Activated T-helper 1 cell treated with anti-CD3 and anti-CD28 coated beads, Interleukin-12 subunit alpha, Interleukin-12 subunit beta, Interleukin-2, Interleukin-4 antibody, amounts not matched to agents 30 ng/mL and 10 ng/mL and 1 ng/mL, durations not matched to agents 14 hours and 24 hours and 36 hours (primary cell): ENCODE measurements at places on chromosomes 2 and 18.

DNA sequence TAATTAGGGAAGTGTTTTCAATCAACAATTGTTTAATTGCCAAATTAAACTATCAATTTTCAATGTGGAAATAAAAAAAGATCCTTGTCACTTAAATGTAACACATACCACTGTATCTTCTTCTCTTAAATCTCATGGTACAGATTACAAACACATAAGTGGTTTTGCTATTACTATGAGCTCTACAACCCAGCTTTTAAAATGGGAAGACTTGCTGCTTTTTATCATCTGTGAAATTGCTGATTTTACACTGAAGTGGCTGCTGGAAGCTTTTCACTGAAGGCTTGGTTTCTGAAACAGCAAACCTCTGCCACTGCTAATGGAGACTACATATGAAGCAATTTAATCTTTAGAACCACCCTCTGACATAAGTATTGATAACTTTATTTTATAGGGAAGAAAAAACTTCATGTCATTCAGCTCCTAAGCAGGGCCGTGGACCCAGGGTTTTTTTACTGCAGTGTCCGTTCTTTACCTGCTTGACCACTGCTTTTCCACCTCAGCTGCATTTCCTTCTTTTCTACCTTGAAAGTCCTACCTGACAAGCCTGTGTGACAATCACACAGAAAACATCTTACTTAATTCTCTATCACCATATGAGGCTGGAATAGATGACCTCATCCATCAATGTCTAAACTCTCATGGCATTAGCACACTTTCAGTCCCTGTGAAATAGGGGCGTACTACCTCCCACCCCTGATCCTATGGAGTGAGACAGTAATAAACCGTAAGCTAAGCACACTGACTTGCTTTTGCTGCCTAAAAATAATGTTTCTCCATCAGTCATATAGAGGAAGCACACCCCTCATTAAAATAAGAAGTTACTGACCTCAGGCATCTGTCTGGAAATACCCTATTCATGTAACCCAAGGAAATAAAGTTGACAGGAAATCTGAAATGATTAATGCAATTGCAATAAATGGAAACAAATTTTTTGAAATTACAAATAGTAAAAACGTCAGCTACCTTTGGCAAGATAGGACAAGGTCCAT, 19.2 kb upstream of the SLC8A1 start:
- no peak for DNase-seq

- no peak for DNase-seq
Observed at GRCh38 chr2:185127412-185127811, 529.1 kb downstream of the ZNF804A start.

DNA sequence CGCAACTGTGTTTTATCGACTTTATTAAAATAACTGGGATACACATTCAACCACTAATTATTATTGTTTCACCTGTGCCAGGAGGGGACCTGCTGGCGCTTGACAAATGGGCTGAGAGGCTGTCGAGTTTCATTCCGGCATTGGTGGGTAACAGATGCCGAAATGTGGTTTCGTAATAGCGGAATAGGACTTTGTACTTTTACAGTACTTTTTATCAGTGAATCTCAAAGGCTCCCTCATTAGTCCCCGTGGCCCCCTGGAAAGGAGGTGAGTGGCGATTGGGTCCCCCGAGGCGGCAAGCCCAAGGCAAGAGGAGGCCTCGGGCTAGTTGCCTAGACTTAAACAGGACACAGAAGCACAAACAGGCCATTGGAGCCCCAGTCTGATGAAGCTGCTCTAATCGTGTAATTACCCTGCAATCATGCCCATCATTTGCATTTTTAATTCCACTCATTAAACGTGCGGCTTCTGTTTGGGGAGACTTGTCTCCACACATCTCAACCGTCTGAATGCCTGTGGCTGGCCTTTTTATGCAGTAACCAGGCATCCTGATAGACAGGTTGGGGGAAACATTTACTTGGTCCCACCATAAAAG, 193.2 kb downstream of the INO80D start:
- DNase-seq = no peak

DNA sequence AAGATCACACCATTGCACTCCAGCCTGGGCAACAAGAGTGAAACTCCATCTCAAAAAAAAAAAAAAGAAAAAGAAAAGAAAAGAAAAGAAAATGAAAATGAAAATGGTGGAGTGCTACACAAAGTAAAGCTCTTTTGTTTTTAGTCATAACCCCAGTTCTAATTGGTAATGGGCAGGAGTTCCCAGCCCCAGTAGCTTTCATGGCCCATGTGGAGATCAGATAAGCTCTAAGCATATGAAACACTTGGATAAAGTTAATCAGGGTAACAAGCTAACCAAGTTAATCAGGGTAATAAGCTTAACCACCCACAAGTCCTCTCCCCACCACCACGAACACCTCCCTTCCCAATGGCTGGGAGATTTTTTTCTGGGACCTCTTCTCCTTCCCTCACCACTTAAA, 240.8 kb downstream of the BCL11A start:
- no peak for DNase-seq

DNA sequence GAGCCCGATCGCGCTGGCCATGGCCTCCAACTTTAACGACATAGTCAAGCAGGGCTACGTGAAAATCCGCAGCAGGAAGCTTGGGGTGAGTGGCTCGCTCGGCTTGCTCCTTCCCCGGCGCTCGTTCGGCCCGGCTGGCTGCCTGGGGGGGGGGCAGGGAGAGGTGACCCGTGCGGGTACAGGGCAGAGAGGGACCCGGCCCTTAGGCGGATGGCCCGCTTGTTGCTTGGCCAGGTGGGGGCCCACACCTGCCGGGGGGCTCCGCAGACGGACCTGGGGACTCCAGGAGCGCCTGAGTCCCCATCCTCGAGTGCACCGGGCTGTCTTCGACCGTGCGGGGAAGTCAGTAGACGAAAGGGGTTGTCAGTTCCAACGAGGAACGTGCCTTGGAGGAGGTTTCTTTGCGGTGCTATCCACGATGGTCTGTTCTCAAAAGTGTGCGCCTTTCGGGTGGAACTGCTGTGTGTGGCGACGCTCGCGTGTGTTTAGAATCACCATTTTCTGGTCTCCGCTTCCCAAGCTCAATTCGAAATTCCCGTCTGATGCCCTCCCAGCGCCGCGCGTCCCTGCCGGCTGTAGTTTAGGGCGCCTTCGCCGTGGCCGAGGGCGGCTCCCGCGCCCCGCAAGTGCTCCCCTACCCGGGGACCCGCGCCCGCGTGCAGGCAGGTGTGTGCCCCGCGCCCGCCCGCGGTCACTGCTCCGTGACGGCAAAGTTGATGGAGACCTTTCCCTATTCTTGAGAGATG, 711 bp downstream of the DOK6 start:
- DNase-seq = no peak

DNA sequence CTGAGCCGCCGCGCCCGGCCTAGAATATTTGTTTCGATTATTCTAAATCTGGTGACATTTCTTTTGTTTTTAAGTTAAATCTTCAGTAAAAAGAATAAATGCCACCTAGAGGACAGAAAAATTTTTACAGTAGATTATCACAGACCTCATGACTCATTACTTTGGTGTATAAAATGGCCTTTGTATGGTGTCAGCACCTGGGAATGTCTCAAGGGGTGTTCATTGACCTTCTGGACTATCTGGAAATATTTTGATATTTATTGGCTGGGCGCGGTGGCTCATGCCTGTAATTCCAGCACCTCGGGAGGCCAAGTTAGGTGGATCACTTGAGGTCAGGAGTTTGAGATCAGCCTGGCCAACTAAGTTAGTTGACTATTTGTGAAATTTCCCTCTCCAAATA, 30.3 kb upstream of the SLC30A6 start:
- no peak for DNase-seq

DNA sequence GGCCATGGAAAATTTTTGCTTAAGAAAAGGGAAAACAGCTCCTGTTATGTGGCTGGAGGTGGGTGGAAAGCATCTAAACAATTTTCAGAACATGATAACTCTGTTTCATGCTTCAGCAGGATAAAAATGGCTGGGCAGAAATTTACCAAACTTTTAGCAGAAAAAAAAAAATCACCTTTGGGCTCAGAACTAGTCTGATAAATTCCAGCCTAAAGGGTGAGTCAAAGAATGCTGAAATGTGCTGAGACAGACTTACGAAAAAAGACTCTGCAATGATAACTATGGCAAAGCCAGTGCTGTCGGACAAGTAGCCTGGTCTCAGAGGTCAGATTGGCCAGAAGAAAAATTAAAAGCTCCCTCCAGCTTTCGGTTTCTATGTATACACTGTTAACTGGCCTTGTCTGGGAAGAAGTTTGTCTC, 123.6 kb downstream of the LRATD1 start:
- DNase-seq = no peak

DNA sequence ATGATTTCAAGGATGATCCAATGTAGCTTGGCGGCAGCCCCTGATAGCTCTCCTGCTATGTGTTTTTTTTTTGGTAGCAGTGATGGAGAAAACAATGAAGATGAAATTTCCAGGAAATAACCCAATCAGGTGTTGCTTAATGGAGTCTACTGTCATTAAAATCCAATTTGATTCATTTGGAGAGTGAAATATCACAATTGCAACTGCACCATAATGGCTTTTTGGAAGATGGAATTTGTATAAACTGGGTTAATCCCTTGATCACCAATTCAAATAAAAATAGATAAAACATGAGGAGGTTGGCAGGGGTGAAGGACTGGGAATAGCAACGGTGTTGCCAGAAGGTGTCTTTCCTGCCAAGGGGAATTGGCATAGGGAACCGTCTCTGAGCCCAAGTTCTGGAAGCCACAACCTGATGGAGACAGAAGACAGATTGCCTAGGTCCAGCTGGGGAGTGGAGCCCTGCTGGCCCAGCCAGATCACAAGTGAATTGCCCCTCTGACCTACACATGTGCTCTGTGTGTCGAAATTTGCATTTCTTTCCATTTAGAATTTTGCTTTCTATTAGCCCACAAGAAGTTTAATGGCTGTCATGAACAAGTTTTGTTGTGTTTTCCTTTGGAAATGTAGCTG, 170.3 kb upstream of the SPRED2 start:
- no peak for DNase-seq

DNA sequence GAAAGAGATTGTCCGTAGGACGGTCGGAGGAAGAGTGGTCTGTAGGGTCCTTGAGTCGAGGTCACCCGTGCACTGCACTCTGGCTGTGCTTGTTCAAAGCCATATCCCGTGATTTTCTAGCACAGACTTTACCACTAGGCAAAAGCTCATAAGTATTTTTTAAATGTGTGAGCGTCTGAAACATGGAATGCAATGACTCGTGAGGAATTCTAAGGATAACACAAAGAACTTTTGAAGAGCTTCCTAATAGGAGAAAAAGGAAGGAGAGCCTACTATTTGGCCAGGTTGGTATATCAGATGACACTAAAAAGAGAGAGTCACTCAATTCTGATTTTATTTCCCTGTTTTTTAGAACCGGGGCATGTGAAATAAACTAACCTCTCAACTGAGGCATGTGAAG, 68.3 kb downstream of the CD28 start:
- DNase-seq = no peak

DNA sequence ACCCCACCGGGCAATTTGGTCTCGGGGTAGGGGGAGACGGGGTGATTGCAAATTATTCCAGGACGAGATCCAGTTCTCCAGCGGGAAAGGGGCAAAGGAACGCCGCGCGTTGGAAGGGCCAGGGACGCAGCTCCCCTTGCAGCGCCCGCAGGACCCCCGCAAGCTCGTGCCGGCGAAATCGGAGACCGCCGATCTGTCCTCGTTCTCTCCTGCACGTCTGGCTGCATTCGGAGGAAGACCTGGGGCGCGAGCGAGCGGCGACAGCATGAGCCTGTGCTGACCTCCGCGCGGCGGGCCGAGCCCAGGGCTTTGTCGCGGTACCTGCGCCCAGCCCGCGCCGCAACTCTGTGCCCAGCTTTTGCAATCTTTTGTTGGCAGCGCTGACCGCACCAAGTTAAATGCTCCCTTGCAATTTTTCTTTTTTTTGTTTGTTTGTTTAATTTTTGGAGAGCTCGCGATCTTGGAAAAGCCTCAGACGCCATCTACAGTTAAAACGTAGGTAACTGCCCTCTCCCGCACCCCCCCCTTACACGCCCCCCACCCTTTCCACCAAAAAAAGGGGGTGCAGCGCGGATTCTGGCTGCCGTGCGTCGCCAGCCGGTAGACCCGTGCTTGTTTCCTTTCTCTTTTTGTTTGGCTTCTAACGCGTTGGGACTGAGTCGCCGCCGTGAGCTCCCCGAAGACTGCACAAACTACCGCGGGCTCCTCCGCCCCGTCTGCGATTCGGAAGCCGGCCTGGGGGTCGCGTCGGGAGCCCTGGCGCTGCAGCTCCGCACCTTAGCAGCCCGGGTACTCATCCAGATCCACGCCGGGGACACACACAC, 667 bp downstream of the TRIB2 start:
- DNase-seq = peak; percentile 40

DNA sequence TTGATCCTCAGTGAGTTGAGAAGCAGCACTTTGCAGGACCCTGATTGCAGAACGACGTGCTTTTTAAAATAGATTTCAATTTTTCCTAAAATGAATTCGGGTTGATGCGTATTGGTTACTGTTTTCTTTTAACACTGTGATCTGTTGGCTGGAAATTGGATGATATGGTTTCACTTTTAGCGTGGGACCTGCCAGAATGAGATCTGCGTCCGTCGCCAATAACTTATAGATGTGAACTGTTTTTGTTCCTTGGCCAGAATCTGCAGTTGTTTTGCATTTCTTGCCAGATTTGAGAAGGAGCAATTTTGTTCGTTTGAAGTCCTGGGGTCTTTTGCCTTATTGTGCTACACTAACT, 703 bp downstream of the UGGT1 start:
- DNase-seq = peak; percentile 19

- DNase-seq = peak; percentile 32
Observed at GRCh38 chr2:148552675-148553331, 91.7 kb upstream of the EPC2 start.

GRCh38 chr2:74440378-74441169, 1.2 kb downstream of the RTKN start:
- DNase-seq = peak; percentile 37

GRCh38 chr2:97713296-97714083, at the start of gene ZAP70:
ZAP70 (plus strand) TSS chr2:97713576; CDS start chr2:97724037, 10,461 bp downstream.
- DNase-seq = peak; percentile 56

GRCh38 chr2:238144262-238144661, 5.8 kb downstream of the KLHL30 start:
- DNase-seq = no peak

DNA sequence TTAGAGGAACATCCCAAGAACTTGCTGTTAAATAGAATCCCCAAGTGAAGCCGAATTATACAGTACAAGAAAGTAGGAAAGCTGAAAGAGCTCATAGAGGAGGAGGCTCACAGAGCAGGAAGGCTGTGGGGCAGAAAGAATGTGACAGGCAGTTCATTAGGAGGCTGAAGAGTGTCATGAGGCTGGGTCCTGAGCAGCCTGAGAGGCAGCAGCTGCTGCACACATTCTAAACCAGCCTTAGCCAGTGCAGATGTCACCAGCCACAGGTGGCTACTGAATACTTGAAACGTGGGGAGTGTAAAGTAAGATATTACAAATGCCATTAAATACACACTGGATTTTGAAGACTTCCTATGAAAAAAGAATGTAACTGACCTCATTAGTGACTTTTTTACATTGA, 490.2 kb upstream of the KLHL29 start:
- DNase-seq = no peak

- DNase-seq = no peak
Observed at GRCh38 chr2:26298286-26298637, 47.7 kb upstream of the SELENOI start.

DNA sequence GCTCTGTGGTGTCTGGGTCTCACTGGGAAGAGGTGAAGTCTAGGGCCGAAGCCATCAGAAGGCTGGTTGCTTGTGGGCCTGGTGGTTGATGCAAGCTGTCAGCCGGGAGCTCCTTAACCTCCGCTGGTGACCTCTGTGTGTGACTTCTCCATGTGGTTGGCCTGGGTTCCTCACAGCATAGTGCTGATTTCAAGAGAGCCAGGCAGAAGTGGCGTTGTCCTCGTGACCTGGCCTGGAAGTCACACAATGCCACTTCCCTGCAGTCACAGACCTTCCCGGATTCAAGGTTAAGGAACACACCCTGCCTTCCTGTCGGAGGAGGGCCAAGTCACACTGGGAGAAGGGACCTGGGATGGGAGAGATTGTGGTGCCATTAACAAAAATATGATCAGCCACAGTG, 303.7 kb upstream of the HS6ST1 start:
- DNase-seq = no peak
